ENCODE measurements at places on chromosomes 6 and 20.

DNA sequence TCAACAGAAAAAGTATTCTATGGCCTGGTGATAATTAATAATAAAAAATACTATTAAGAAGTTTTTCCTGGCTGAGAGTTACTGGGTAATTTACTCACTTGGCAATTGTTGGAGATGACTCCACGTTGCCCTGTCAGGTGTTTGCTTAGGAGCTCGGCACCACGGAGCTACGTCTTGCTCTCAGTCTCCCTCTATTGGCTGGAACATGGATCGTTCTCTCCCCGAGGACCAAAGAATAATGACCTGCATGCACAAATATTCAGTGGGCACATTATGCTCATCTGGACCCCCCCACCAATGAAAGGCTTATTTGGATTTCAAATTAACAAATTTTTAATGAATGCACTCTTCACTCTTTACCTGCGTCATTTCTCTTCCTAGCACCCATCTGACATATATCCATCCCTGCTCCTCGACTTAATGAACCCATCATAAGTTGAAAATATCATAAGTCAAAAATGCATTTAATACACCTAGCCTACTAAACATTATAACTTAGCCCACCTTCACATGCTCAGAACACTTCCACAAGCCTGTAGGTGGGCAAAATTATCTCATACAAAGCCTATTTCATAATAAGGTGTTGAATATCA, 71.0 kb upstream of the CD83 start:
- no peak overlapping the region for H3K27ac ChIP-seq
- DNase-seq: peak; percentile 43
- no peaks in the 10 kb centered on the region for H3K36me3 ChIP-seq
- H3K4me3 ChIP-seq: no peak overlapping the region
- no peaks in the 10 kb centered on the region for H3K4me1 ChIP-seq

DNA sequence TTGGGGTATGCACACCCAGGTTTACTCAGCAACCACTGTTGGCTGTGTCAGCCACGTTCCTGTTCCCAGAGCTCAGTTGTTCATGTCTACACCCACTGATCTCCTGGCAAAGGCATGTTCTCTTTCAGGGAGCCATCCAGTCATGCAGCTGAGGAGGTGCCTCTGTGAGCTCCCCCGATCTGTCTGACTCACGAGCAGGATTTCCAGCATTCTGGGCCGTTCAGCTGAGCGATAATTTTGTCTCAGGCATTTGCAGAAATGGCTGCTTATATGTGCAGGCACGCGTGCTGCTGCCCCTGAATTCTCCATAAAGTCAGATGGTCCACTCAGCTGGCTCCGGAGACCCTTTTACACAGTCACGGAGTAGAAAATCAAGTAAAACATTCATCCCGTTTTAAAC, 78.4 kb upstream of the IYD start:
- no peaks in the 10 kb centered on the region for H3K36me3 ChIP-seq
- DNase-seq: no peak
- no peaks in the 10 kb centered on the region for H3K4me1 ChIP-seq

GRCh38 chr6:88238065-88238464, 71.9 kb upstream of the CNR1 start:
- H3K36me3 ChIP-seq: no peaks in the 10 kb centered on the region
- no peak overlapping the region for H3K27ac ChIP-seq
- H3K4me3 ChIP-seq: no peak overlapping the region
- no peaks in the 10 kb centered on the region for H3K27me3 ChIP-seq
- no peaks in the 10 kb centered on the region for H3K4me1 ChIP-seq
- DNase-seq: no peak

- H3K4me3 ChIP-seq: no peak overlapping the region
- no peak for DNase-seq
- H3K36me3 ChIP-seq: no peaks in the 10 kb centered on the region
- H3K4me1 ChIP-seq: peaks cover 5% of the 10 kb centered on the region
- no peaks in the 10 kb centered on the region for H3K27me3 ChIP-seq
- H3K27ac ChIP-seq: no peak overlapping the region
Measured at GRCh38 chr6:45966797-45967196, 48.9 kb downstream of the CLIC5 start.

DNA sequence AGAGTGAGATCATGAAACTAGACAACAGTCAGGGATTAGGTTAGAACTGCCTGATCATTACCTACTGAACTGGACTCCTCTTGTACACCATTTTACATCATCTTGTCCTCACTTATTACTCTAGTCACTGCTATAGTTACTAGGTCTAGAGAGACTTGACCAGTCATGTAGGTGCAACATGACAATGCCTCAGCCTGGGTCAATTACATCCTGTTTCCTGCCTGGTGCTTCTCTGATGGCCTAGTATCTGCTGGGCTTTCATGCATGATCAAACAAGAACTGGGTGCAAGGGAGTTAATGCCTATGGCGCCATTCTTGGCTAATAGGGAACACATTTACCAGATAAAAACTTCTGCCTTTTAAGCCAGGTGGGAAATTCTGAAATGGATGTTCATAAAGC, 39.2 kb upstream of the MMS22L start:
- no peaks in the 10 kb centered on the region for H3K27me3 ChIP-seq
- no peak overlapping the region for H3K27ac ChIP-seq
- no peaks in the 10 kb centered on the region for H3K4me1 ChIP-seq

- H3K4me1 ChIP-seq: no peaks in the 10 kb centered on the region
- H3K4me3 ChIP-seq: no peak overlapping the region
- no peaks in the 10 kb centered on the region for H3K36me3 ChIP-seq
- no peak overlapping the region for H3K27ac ChIP-seq
- DNase-seq: no peak
Measured at GRCh38 chr6:119653329-119653728, 303.8 kb upstream of the MAN1A1 start.

DNA sequence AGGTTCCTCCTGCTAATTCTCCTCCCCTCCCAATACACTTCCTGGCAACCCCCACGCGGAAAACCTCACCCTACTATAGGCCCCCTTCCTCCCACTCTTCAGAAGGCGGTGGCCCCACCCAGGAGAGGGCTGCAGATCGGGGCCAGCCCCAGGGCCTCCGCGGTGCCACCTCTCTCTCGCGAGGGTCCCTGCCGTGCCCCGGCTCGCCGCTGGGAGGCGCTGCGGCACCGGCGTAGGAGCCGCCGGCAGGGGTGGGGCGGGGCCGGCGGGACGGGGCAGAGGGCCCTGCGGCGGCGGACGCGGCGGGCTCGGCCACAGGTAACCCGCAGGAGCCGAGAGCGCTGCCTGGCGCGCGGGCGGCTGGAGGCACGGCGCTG, at the start of gene ANKRD6:
TSS of gene ANKRD6 (plus strand) at position 278 of the 377 bp plus-strand sequence. CDS start 133,825 bp downstream, outside the sequence.
- H3K4me3 ChIP-seq: peak within 1 kb of the TSS; percentile 63
- DNase-seq: peak; percentile 64
- no peaks in the 10 kb centered on the region for H3K36me3 ChIP-seq
- H3K4me1 ChIP-seq: peaks cover 13% of the 10 kb centered on the region
- peak within 1 kb of the TSS; percentile 46 for H3K27ac ChIP-seq

GRCh38 chr6:17705428-17705777, 1.3 kb downstream of the NUP153 start:
- H3K4me1 ChIP-seq: peaks cover 24% of the 10 kb centered on the region
- H3K4me3 ChIP-seq: peak overlapping the region; percentile 94
- no peak for DNase-seq

DNA sequence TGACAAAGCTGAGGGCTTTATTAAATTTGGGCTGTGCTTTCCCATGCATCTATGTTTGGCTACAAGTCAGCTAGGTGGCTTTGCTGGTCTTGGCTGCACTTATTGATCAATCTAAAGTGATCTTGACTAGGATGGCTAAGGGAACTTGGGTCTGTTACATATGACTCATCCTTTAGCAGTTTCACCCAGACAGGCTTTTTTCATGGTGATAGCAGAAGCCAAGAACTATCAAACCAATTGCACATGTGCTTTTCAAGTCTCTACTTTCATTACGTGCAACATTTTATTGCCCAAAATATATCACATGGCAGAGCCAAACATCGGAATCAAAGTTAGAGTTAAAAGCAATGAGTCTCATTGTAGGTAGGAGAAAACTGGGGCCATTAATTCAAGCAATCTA, 626.3 kb downstream of the TENT5A start:
- no peaks in the 10 kb centered on the region for H3K36me3 ChIP-seq
- no peak for DNase-seq

- no peak for DNase-seq
- H3K4me1 ChIP-seq: no peaks in the 10 kb centered on the region
- no peaks in the 10 kb centered on the region for H3K36me3 ChIP-seq
- no peak overlapping the region for H3K4me3 ChIP-seq
- H3K27ac ChIP-seq: no peak overlapping the region
Measured at GRCh38 chr6:133945158-133945557, 7.9 kb upstream of the TBPL1 start.

GRCh38 chr6:50963952-50964351, 145.3 kb downstream of the TFAP2B start:
- no peak for DNase-seq
- H3K36me3 ChIP-seq: no peaks in the 10 kb centered on the region
- H3K4me3 ChIP-seq: no peak overlapping the region
- H3K4me1 ChIP-seq: no peaks in the 10 kb centered on the region
- H3K27me3 ChIP-seq: no peaks in the 10 kb centered on the region

DNA sequence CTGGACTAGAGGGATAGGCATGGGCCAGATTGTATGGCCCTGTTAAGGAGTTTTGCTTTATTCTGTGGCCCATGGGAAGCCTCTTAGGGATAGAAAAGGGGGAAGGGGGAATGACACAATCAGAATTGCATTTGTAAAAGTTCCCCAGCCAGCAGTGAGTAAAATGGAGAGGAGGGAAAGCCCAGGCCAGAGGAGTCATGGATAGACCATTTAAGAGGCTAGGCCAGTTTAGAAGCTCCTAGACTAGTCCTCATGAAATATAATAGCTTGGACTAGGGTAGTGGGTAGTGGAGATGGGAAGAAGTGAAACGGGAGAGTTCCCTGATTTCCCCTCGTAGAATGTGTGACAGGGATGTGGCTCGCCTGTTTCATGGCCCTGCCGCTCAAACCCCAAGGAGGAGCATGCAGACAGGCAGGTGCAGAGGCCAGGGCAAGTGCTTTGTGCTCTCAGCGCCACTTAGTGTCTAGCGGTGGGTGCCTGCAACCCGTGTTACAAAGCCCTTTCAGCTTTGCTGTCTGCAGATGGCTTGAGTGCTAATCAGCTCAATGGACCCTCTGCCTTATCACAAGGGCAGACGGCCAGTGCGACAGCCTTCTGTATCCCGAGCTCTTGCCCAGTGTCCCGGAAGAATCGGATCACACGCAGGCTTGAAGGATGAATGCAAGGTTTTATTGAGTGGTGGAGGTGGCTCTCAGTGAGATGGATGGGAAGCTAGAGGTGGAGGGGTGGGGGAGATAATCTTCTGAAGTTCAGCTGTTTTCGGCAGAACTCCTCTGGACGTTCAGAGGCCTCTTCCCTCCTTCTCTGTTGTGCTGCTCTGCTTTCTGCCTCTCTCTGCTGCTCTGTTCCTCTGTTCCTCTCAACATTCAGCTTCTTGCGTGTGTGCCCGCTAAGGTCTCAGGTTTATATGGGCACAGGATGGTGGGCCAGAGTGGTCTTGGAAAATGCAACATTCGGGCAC, 141.1 kb downstream of the CEP57L1 start:
- no peaks in the 10 kb centered on the region for H3K27me3 ChIP-seq
- H3K36me3 ChIP-seq: no peaks in the 10 kb centered on the region
- no peak overlapping the region for H3K27ac ChIP-seq
- H3K4me3 ChIP-seq: no peak overlapping the region
- H3K4me1 ChIP-seq: no peaks in the 10 kb centered on the region

- H3K4me3 ChIP-seq: no peak overlapping the region
- no peak overlapping the region for H3K27ac ChIP-seq
- H3K36me3 ChIP-seq: no peaks in the 10 kb centered on the region
Measured at GRCh38 chr20:48527771-48528170, 300.0 kb downstream of the PREX1 start.
